ENCODE measurements at places on chromosomes 7 and 10.

DNA sequence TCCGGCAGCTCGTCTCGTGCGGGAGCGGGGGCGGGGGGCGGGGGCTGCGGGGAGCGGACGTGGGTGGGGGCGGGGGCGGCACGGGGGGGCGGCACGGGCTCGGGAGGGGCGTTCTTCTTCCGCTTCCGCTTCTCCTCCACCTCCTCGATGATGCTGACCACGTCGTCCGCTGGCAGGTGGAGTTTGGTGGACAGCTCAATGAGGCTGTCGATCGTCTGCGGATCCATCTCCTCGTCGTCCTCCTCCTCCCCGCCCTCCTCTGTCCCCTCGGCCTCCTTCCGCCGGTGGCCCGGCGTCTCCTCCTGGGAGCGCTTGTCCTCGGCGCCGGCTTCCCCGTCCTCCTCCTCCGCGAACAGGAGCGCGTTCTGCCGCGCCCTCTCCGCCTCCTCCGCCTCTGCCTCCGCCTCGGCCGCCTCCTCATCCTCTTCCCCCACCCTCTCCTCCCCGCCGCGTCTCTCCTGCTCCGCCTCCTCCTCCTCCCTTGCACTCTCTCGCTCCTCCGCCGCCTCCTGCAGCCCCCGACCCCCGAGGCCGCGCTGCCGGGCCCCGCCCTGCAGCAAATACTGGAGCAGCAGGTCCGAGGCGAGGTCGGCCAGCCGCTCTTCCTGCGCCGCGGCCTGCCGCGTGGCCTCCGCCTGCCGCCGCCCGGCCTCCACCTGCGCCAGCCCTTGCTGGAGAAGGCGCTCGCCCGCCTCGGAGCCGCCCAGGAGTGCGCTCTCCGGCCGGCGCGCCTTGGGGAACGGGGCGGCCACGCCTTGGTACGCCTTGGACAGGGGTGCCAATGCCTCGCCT is 1.9 kb downstream of the VGF start:
- DNase-seq, result no peak

GRCh38 chr10:123869020-123869414 is 22.6 kb downstream of the CPXM2 start:
- DNase-seq, result no peak

DNA sequence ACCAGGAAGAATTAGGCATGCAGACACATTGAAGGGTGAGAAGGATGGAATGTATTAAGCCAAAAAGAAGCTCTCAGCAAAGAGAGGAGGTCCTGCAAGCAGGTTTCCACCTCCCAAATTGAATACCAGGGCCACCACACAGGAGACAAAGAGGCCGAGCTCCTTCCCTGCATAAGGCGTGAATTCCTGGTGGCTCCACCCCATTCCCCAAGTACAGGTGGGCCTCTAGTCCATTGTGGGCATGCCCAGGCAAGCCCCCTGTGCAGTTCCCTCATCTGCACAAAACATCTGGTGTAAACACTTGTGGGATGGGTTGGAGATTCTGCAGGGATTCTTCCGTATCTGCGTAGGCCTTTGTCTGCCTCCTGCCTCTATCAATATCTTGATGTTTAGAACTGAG is 817.5 kb downstream of the NRG3 start:
- no peak for DNase-seq

DNA sequence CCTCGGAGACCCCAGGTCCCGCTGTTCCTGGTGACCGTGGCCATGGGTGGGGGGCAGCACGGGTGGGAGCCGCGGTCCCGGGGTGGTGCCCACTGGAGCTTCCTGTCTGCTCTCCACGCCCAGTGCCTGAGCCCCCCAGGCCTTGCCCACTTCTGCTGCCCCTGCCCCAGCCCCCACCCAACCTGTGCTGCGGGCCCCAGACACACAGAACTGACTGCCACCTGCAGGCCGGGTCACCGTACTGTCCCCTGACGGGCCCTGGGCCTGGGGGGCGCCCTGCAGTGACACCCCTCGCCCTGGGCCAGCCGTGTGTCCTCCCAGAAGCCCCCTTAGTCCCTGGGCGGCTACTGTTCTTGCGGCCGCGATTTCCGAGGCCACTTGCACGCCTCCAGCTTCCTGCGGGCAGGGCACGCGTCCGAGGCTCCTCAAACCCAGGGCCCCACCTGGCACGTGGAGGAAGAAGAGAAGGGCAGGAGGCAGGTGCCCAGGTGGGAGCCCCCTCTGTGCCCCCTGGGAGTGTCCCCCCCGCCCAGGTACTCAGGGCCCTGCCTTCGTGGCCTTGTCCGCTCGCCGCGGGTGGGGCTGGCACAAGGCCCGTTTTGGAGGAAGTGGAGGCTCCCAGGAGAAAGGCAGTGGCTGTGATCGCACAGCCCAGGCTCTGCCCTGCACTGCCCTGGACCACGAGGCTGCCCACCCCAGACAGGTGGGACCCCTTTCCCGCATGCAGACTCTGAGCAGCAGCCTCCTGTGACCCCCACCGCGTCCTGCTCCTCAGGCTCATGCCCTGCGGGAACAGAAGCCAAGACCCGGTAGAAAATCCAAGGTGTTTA is 10.4 kb downstream of the TMEM184A start:
- DNase-seq, result no peak

All from T follicular helper cell (primary cell).